ENCODE measurements at places on chromosomes 5 and 9. TPM values are rescaled to one million over a fixed set of nuclear protein-coding genes. Genes with fewer than 3 reads are reported as not detected.
A peak's percentile ranks its signal among the peaks of the same experiment; 100 is the strongest.

DNA sequence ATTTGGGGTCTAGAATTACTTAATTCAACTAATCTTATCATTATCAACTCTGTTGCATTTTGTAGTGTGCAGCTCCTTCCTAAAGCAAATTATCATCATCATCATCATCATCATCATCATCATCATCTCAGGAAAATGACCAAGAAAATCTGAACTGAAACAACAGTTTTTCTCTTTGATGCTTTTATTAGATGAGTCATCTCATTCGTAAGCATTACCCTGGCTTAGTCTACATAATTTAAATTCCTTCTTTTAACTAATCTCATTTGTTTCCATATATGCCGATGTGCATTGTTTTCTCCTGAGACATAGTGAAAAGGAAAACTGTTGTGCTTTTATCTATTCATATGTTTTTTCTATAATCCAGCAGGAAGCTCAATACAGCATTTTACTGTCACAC is 173.0 kb upstream of the PDE4D start:
- no peak for DNase-seq

Gene PCDHGA12
- 7.1 TPM for total RNA-seq

GRCh38 chr5:24732184-24732583 is 87.4 kb upstream of the CDH10 start:
- no peak for DNase-seq

DNA sequence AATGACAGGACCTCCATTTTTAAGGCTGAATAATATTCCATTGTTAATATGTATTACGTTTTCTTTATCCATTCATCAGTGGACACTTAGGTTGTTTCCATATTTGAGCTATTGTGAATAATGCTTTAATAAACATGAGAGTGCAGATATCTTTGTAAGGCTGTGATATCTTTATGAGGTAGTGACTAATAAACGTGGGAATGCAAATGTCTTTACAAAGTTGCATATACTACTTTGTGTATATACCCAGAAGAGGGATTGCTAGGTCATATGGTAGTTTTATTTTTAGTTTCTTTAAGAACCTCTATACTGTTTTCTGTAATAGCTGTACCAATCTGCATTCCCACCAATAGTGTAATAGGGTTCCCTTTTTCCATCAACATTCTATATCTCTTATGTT is 148.7 kb downstream of the FOCAD start:
- no peak for DNase-seq

GRCh38 chr9:37746448-37747270 is 6.9 kb upstream of the TRMT10B start:
- no peak for DNase-seq

Gene IFNA8
- total RNA-seq = not detected

Gene SLC9A3
- total RNA-seq = 0.94 TPM

DNA sequence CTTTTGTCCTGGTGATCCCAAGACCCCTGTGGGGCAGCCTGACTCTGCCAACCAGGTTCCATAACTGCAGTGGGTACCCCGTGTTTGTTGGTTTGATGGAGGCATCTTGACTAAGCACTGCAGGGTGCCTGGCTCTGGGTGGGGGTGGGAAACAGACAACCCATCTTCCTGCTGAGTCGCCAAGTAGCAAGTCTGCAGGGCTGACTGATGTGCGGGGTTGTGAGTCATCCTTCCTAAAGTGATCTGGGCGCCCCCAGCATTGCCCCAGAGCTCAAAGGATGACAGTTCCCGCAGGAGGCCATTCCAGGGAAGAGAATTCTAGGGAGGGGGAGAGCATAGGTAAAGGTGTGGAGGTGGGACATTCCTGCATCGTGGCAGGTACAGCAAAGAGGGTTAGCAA is 23.5 kb downstream of the DAB2IP start:
- no peak for DNase-seq

Gene GBGT1
- total RNA-seq = 12.4 TPM

Gene MYORG
- total RNA-seq = 5.2 TPM

GRCh38 chr9:135501261-135502167 is 1.0 kb downstream of the MRPS2 start:
- peak; percentile 54 for DNase-seq

Gene MPDZ
- total RNA-seq = 65.7 TPM

GRCh38 chr5:170534941-170535340 is 31.1 kb downstream of the KCNIP1 start:
- DNase-seq = no peak

Data from right cardiac atrium (tissue), 5 donors.